ENCODE measurements at places on chromosomes 16 and 17. TPM values are rescaled to one million over a fixed set of nuclear protein-coding genes. Genes with fewer than 3 reads are reported as not detected.
A peak's percentile ranks its signal among the peaks of the same experiment; 100 is the strongest.

The IL17C gene
- total RNA-seq = not detected

DNA sequence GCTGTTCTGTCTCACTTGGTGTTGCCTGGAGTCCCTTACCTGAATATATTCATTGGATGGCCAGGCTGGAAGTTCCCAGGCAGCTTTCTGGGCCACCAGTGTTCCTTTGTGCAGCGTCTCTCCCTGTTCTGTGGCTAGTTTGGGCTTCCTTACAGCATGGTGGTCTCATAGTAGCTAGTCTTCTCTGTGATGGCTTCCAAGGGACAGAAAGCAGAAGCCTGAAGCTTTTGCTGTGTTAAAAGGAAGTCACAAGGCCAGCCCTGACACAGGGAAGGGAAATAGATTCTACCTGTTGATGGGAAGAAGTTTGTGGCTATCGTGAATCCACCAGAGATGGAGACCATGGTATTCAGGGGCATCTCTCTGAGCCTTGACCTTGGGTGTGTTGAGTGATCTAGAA is 34.6 kb downstream of the PLCG2 start:
- no peak overlapping the region for H3K27ac ChIP-seq
- H3K27me3 ChIP-seq = no peaks in the 10 kb centered on the region
- no peak for DNase-seq
- H3K4me1 ChIP-seq = no peaks in the 10 kb centered on the region
- no peaks in the 10 kb centered on the region for H3K36me3 ChIP-seq

The TBX2 gene
- 42.3 TPM for total RNA-seq

DNA sequence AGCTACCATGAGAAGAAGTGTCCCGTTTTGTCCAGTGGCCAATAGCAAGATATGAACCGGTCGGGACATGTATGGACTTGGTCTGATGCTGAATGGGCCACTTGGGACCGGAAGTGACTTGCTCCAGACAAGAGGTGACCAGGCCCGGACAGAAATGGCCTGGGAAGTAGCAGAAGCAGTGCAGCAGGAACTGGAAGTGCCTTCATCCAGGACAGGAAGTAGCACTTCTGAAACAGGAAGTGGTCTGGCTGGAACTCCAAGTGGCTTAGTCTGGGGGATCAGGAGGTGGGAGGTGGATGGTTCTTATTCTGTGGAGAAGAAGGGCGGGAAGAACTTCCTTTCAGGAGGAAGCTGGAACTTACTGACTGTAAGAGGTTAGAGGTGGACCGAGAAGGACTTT is 5.3 kb downstream of the EFNB3 start:
- no peaks in the 10 kb centered on the region for H3K4me1 ChIP-seq
- DNase-seq = no peak
- H3K27ac ChIP-seq = no peak overlapping the region
- H3K27me3 ChIP-seq = no peaks in the 10 kb centered on the region

The DPEP3 gene
- total RNA-seq = not detected

DNA sequence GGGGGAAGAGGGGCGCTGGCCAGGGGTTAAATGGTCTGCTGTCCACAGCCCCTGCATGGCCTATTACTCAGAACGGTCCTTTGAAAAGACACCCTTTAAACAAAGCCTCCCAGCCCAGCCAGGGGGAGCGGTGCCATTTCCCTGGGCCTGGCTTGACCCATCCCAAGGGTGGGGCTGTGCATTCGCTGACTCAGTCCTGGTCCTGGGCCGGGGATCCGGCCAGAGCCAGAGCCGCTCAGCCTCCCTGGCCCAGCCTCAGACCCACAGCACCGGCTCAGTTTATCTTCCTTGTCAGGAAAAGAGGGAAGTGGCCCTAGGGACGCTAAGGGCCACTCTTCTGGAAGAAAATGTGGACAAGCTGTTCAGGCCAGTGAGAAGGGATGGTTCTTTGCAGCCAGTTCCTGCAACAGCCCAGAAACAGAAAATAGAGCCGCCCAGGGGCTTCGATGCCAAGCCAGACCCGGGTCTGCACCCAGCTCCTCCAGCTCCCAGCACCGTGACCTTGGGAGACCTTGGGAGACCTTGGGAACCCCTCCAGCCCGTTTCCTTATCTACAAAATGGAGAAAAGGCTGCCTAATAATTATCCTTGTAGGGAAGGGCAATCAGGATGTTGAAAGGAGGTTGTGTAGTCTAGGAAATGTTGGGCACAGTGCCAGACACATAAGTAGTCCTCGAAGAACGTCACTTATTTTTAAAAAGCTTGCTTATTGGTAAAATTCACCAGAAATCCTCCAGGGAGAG is 82.5 kb downstream of the ZDHHC7 start:
- no peaks in the 10 kb centered on the region for H3K36me3 ChIP-seq
- no peak for DNase-seq
- no peak overlapping the region for H3K4me3 ChIP-seq
- peaks cover 28% of the 10 kb centered on the region for H3K4me1 ChIP-seq

DNA sequence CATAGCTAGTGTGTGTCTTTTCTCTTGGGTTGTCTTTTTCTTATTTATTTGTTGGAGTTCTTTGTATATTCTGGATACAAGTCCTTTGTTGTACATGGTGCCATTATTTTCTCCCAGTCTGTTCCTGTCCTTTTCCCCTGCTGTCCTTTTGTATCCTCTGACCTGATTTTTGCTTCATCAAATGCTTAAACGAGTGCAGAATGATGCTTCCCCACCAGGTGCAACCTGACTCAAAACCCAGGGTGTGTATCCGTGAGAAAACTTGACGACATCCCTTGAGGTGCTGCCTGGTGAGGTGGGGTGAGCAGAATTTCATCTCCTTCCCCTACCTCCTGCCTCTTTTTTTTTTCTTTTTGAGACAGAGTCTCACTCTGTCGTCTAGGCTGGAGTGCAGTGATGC is 88.6 kb downstream of the NTN1 start:
- no peak overlapping the region for H3K27ac ChIP-seq
- no peaks in the 10 kb centered on the region for H3K27me3 ChIP-seq
- H3K4me3 ChIP-seq = no peak overlapping the region

DNA sequence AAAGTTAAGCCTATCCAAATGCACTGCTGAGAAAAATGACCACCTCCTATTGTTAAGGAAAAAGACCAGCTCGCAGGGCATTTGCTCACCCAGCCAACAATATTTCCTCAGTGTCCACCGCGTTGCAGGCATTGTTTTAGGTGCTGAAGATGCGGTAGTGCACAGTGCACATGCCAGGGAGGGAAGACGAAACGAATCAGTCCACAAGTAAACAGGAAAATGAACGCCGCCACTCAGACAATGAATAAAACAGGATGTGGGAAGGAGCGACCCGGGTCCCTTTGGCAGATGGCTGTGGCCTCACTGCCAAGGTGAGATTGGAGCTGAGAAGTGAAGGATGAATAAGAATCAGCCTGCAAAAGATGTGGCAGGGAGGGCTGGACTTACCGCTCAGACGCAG is 249.2 kb downstream of the FOXL1 start:
- no peak for DNase-seq
- H3K27ac ChIP-seq = no peak overlapping the region
- H3K4me3 ChIP-seq = no peak overlapping the region
- no peaks in the 10 kb centered on the region for H3K36me3 ChIP-seq
- H3K27me3 ChIP-seq = no peaks in the 10 kb centered on the region

The CFAP97D1 gene
- not detected for total RNA-seq

- no peak overlapping the region for H3K27ac ChIP-seq
- no peak for DNase-seq
- peaks cover 72% of the 10 kb centered on the region for H3K36me3 ChIP-seq
- H3K27me3 ChIP-seq = no peaks in the 10 kb centered on the region
- no peak overlapping the region for H3K4me3 ChIP-seq
These were observed 645 bp upstream of the ELMO3 start for GRCh38 chr16:67198238-67198734.

DNA sequence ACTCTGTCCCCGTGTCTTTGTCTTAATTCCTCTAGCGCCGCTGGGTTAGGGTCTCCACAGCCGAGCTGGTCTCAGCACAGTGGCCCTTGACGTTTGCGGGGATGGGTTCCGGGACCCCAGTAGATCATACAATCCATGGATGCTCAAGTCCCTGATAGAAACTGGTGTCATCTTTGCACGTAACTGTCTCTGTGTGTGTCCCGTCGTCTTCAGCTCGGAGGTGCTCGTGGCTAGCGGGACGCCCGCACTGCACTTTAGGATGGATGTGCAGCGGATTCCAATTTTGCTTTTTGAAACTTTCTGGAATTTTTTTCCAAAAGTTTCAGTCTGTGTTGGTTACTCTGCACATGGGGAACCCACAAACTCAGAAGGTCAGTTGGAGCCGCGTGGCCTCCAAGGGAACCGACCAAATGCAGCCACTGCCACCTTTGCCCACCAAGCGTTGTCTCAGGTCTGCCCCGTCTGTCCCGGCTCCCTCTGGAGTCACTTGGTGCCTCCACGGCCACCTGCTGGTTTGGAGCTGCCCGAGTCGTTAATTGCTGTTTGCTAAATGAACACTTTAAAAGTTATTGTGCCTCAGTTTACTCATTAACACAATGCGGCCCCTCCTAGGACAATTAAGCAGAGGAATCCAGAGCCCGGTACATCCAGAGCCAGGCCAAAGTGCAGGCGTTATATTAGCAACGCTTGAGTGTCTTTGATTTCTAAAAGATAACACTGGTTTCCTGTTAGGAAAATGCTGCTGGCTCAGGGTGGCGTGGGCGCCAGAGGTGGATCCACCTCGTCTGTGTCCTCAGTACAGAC is 5.3 kb upstream of the DPEP1 start:
- no peaks in the 10 kb centered on the region for H3K27me3 ChIP-seq
- H3K36me3 ChIP-seq = no peaks in the 10 kb centered on the region
- no peak overlapping the region for H3K4me3 ChIP-seq
- peaks cover 14% of the 10 kb centered on the region for H3K4me1 ChIP-seq
- DNase-seq = no peak
- no peak overlapping the region for H3K27ac ChIP-seq

The SRL gene
- total RNA-seq = 71.0 TPM

The OSGIN1 gene
- total RNA-seq = 2.1 TPM

The WFDC1 gene
- 0.43 TPM for total RNA-seq

The PRDM7 gene
- total RNA-seq = not detected

DNA sequence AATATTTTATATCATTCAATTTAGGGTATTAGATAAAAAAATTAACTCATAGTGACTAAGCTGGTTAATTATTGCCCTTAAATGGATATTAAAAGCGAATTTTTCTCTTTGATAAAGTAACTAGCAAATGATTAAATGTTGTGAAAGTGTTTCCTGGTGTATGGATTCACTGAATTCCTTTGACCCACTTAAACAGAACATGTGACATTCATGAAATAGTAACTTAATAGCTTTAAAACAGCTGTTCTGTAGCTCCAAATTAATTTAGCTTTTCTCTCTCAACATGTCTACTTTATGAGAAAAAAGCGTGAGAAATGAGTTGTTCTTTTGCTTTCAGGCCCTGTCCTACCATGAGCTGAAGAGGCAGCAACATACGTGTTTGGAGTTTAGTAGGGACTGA is 36.4 kb upstream of the APPBP2 start:
- no peak overlapping the region for H3K27ac ChIP-seq
- H3K36me3 ChIP-seq = no peaks in the 10 kb centered on the region
- H3K4me3 ChIP-seq = no peak overlapping the region
- H3K4me1 ChIP-seq = peaks cover 7% of the 10 kb centered on the region
- H3K27me3 ChIP-seq = no peaks in the 10 kb centered on the region

DNA sequence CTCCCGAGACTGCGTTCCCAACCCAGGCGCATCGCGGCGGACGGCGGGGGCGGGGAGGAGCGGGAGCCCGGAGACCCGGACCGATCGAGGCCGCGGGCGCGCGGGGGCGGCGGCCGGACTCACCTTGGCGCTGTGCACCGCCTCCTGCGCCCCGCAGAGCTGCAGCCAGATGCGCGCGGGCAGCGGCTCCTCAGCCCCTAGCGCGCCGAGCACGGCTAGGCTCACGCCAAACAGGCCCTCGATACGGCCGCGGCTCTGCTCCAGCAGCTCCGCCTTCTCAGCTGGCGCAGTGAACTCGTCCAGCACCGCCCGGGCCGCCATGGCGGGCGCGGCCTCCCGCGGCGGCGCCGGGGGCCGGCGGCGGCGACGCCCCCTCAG is 339 bp downstream of the N4BP1 start:
- peaks cover 5% of the 10 kb centered on the region for H3K4me1 ChIP-seq
- H3K27ac ChIP-seq = peak overlapping the region; percentile 70
- H3K27me3 ChIP-seq = no peaks in the 10 kb centered on the region
- peak overlapping the region; percentile 99 for H3K4me3 ChIP-seq

GRCh38 chr17:80361495-80362220 is 53.3 kb upstream of the ENDOV start:
- no peak overlapping the region for H3K27ac ChIP-seq
- H3K36me3 ChIP-seq = 0 out of 2 replicates have a peak, but pooled peaks cover 4% of the 10 kb centered on the region
- no peaks in the 10 kb centered on the region for H3K27me3 ChIP-seq
- H3K4me1 ChIP-seq = no peaks in the 10 kb centered on the region
- peak; percentile 62 for DNase-seq

DNA sequence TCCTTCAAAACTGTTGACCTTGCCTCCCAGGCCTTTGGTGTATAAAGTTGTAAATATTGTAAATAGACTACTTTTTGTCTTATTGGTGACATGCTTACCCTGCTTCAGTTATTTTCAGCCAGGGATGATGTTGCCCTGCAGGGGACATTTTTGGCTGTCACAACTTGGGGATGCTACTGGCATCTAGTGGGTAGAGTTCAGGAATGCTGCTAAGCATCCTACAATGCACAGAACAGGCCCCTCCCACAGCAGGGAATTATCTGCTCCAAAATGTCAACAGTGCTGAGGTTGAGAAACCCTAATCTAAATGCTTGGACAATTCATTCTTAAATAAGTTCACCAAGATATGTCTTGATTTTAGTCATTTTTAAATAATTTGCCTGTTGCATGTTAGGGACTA is 459.8 kb downstream of the PMP22 start:
- H3K27me3 ChIP-seq = no peaks in the 10 kb centered on the region

The MYLK3 gene
- total RNA-seq = 0.26 TPM

DNA sequence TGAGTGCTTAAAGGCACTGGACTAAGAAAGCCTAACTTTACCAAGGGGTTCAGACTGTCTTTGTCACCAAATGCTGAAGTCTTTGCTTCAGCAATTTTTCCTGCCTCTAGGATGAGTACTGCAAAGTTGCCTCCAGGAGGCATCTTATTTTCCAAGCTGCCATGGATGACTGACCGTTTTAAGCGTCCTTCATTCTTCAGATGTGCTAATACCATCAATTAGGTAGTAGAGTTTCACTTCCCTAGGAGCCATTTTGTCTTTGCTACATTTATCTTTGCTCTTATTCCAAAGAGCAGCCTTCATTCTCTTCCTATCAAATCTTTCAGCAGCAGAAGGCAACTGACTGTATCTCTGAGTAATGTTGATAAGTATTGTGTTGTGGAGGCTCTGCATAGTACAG is 440.1 kb downstream of the CDH13 start:
- no peaks in the 10 kb centered on the region for H3K4me1 ChIP-seq
- no peak for DNase-seq
- H3K4me3 ChIP-seq = no peak overlapping the region
- H3K36me3 ChIP-seq = no peaks in the 10 kb centered on the region
- H3K27ac ChIP-seq = no peak overlapping the region

Data from SJCRH30 (cell line).